ENCODE measurements at places on chromosomes 16 and 17. TPM values are rescaled to one million over a fixed set of nuclear protein-coding genes. Genes with fewer than 3 reads are reported as not detected.

DNA sequence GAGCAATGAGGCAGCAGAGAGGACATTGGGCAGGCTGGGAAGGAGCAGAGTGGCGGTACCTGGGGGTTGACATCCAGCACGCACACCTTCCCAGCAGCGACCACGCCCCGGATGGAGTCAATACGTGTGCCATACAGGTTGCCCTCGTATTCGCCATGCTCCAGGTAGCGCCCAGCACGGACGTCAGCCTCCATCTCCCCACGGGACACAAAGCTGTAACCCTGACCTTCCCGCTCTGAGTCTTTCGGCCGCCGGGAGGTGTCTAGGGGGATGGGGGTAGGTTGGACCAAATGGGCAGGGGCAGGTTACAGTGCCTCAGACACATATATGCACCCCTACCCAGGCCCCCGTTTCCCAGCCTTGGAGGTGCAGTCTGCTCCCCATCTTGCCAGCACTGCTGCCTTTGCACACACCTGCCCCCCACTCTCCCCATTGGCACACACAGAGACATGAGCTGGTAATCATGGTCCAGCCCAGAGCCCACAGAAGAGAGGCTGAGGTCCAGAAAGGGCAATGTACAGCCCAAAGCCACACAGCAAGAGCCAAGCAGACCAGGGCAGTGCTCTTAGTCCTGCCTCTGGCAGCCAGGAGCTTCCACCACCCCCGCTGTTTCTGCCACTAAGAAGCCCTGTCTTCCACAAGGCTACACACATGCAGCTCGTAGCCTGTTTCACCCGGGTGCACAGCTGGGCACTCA lies 27.5 kb downstream of the MPP2 start:
- H3K27me3 ChIP-seq = no peaks in the 10 kb centered on the region
- H3K4me3 ChIP-seq = no peak overlapping the region
- H3K4me1 ChIP-seq = no peaks in the 10 kb centered on the region

DNA sequence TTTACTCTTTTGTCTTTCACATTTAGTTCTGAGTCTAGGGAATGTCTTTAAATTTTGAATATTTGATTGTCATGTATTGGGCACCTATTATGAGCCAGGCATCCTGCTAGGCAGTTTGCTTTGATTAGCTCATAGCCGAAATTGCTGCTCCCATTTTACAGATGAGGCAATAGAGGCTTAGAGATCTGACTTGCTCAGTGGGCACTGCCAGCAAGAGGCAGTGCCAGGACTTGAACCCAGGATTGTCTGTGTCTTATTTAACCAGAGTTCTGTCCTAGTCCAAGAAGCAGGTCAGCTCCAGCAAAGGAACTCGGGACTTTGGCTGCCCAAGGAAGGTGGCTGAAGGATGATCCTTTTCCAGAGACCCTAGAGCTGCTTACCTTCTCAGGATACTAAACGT lies 24.5 kb downstream of the BEAN1 start:
- DNase-seq = no peak
- H3K4me1 ChIP-seq = no peaks in the 10 kb centered on the region
- H3K4me3 ChIP-seq = no peak overlapping the region
- H3K27me3 ChIP-seq = no peaks in the 10 kb centered on the region
- H3K27ac ChIP-seq = no peak overlapping the region
- H3K36me3 ChIP-seq = no peaks in the 10 kb centered on the region

- 0 out of 2 replicates have a peak, but pooled peaks cover 2% of the 10 kb centered on the region for H3K36me3 ChIP-seq
- H3K4me1 ChIP-seq = no peaks in the 10 kb centered on the region
- H3K27ac ChIP-seq = no peak overlapping the region
- no peak overlapping the region for H3K4me3 ChIP-seq
- no peaks in the 10 kb centered on the region for H3K27me3 ChIP-seq
These were observed 33.5 kb downstream of the BANP start for GRCh38 chr16:87984632-87985267.

DNA sequence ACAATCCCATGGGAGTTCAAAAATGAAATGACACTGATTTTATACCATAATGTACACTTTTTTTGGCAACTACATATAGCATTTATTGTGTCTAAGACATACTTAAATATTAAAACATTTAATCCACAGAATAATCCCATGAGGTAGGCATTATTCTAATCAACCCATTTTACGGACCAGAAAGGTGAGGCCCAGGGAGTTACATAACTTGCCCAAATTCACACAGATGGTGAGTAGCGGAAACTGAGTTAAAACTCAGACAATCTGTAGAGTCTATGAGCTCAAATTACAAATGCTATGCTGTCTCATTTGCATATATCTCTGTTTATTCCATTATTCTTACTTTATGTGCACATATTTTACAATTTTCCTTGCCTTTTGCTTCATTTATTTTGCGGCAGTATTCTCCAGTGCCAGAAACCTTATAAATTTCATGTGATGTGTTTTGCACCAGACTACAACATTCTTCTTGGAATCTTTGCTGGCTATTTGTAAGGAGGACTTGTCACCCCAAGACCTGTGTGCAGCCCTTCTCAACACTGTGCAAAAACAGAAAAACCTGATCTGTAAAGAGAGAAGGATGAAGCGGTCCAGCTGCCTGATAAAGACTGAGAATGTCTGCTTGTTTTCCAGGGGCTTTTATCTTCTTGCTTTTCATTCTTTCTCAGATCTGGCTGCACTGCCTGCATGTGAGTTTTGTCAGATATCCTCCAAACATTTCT lies 2.3 kb upstream of the ABCA9 start:
- no peaks in the 10 kb centered on the region for H3K27me3 ChIP-seq
- H3K27ac ChIP-seq = no peak overlapping the region
- H3K4me1 ChIP-seq = no peaks in the 10 kb centered on the region
- no peak overlapping the region for H3K4me3 ChIP-seq
- no peaks in the 10 kb centered on the region for H3K36me3 ChIP-seq

GRCh38 chr17:54891176-54891821 lies 9.4 kb upstream of the TOM1L1 start:
- no peaks in the 10 kb centered on the region for H3K27me3 ChIP-seq
- no peak for DNase-seq
- H3K4me1 ChIP-seq = no peaks in the 10 kb centered on the region
- H3K27ac ChIP-seq = no peak overlapping the region

GRCh38 chr17:5823219-5823618 lies 238.9 kb upstream of the NLRP1 start:
- H3K27me3 ChIP-seq = no peaks in the 10 kb centered on the region
- no peaks in the 10 kb centered on the region for H3K36me3 ChIP-seq
- H3K4me3 ChIP-seq = no peak overlapping the region
- H3K4me1 ChIP-seq = no peaks in the 10 kb centered on the region
- no peak overlapping the region for H3K27ac ChIP-seq

GRCh38 chr17:76659928-76660655 lies 16.5 kb upstream of the ST6GALNAC1 start:
- DNase-seq = no peak
- no peaks in the 10 kb centered on the region for H3K36me3 ChIP-seq
- no peaks in the 10 kb centered on the region for H3K4me1 ChIP-seq

- no peak for DNase-seq
- H3K36me3 ChIP-seq = peaks cover 37% of the 10 kb centered on the region
- no peak overlapping the region for H3K4me3 ChIP-seq
- H3K27ac ChIP-seq = no peak overlapping the region
- no peaks in the 10 kb centered on the region for H3K4me1 ChIP-seq
- no peaks in the 10 kb centered on the region for H3K27me3 ChIP-seq
These were observed 19.0 kb downstream of the TRAF7 start for GRCh38 chr16:2174396-2175131.

GRCh38 chr16:87056551-87056950 lies 260.6 kb downstream of the C16orf95 start:
- no peaks in the 10 kb centered on the region for H3K36me3 ChIP-seq
- H3K27me3 ChIP-seq = no peaks in the 10 kb centered on the region
- DNase-seq = no peak
- no peak overlapping the region for H3K4me3 ChIP-seq
- peaks cover 3% of the 10 kb centered on the region for H3K4me1 ChIP-seq

Gene KRT14
- total RNA-seq = not detected

Gene ZNF747
- total RNA-seq = 10.3 TPM

Gene ACSM2B
- total RNA-seq = not detected
